ENCODE measurements at places on chromosomes 3 and 15. TPM values are rescaled to one million over a fixed set of nuclear protein-coding genes. Genes with fewer than 3 reads are reported as not detected.

RASGRF1 gene
- 0.48 TPM for polyA plus RNA-seq

GJD2 gene
- not detected for polyA plus RNA-seq

TXNRD3 gene
- polyA plus RNA-seq, result 22.0 TPM

GOLGA8J gene
- 2.9 TPM for polyA plus RNA-seq

SLC24A5 gene
- polyA plus RNA-seq, result 2.0 TPM

C2CD4A gene
- 0.33 TPM for polyA plus RNA-seq

DNASE1L3 gene
- polyA plus RNA-seq, result 9.2 TPM

CASR gene
- polyA plus RNA-seq, result 24.9 TPM

All from left kidney (tissue), 8 donors.